ENCODE measurements at places on chromosomes 2 and 18.
A peak's percentile ranks its signal among the peaks of the same experiment; 100 is the strongest.

DNA sequence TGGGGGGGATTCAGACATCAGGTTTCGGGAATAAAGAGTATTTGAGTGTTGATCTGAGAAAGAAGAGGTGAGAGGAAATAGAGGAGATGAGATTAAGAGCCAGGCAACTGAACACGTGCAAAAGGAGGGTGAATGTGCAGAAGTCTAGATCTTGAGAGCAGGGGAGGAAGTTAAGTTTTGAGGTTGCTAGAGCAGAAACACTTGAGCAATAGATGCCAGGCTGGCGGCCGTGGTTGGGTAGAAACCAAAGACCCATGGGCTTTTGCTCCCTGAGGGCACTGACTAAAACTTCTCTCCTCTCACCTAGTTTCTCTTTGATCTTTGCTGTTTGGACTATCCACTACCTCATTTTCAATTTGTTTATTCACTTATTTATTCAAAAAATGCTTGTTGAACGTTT is 116.0 kb downstream of the CDC42EP3 start:
- DNase-seq = peak; percentile 42

GRCh38 chr2:85602476-85603234 is at the start of gene TMEM150A:
TMEM150A (minus strand) TSS chr2:85602698; CDS start chr2:85601948, 750 bp downstream.
- DNase-seq = peak; percentile 92

GRCh38 chr2:111665551-111666116 is 218.4 kb downstream of the ANAPC1 start:
- DNase-seq = no peak

DNA sequence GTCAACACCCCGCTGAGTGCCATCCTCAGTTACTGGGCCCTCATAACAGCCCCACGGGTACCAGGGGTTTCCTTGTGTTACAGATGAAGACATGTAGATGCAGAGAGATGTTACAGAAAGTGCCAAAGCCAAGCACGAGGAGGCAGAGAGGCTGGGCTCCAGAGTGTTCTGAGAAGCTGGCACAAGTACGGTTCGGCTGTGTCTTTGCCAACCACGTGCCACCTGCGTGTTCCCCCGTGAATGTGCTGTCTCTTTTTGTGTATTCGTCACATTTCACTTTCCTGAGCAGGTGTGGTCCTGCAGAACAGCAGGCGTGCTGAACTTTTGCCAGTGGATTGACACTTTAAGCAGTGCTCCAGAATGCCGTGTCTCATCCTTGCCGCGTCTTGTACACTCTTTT is 124.6 kb downstream of the NCK2 start:
- DNase-seq = no peak

- DNase-seq = no peak
Measured at GRCh38 chr18:64116571-64117175, 32.2 kb downstream of the LINC00305 start.

GRCh38 chr18:13455960-13456481 is 237.5 kb downstream of the LDLRAD4 start:
- no peak for DNase-seq

- DNase-seq = no peak
Measured at GRCh38 chr18:65752625-65753325, 2.0 kb downstream of the CDH7 start.

- DNase-seq = peak; percentile 95
Measured at GRCh38 chr18:24200494-24201290, 61.8 kb downstream of the CABYR start.

DNA sequence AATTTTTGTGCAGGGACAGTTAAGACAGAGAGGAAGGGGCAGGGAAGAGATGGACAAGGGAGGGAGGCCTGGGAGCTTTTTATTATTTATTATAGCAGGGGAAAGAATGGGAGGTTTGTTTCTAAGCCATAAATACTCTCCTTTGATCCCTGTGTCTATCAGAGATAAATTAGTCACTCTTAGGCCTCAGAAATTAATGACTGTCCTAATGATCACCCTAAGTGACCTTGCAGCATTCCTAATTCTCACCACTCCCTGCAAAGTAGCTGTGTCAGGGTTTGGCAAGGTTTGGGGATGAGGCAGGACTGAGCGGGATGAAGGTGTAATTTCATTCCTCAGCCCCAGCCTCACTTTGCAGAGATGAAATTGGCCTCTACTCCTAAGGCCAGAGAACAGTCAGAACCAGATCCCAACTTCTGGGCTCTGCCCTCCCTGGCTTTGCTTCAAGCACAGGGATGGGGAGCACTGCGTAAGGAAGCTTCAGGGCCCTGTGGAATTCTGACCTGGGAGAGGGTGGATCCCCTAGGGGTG is 95.0 kb downstream of the TMEM17 start:
- peak; percentile 40 for DNase-seq

DNA sequence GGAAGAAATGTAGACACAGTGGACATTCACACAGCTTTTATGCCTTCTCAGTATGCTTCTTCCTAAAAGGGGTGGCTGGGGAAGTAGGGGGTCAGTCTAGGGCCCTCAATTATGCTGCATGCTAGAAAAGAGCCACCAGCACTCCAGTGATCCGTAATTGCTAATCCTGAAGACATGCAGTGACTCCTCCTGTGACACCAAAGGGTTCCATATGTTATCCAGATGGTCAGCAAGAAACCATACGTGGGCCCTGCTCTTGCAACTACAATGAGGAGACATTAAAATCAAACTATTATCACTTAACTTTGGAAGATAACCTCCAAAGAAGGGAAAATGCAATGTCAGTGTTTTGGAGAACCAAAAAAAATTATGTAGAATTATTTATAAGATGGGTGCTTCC is 143.4 kb upstream of the LYPD1 start:
- DNase-seq = no peak

GRCh38 chr2:159600752-159601151 is 15.6 kb downstream of the BAZ2B start:
- no peak for DNase-seq

GRCh38 chr2:88885275-88885674 is 193.8 kb downstream of the RPIA start:
- no peak for DNase-seq

DNA sequence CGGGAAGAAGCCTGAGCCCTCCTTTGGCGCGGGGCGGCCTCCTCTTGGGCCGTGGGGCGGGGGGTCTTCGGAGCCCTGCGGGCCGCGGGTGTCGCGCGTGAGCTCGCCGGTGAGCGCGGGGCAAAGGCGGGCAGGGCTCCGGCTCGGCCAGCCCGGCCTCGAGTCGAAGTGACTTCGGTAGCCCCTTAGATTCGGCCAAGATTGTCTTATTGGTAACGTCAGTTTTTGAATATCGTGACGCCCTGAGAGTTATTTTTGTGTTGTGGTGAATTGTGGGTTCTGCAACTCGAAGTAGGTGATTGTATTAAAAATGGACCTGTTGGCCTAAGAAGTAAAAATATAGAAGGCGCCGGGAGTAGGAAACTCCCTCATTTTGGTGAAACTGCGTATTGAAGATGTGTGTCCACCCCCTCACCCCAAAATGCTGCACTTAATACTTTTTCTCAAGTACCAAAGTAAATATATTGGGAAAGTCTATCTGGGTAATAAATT is 669 bp downstream of the MARCHF7 start:
- peak; percentile 14 for DNase-seq

GRCh38 chr2:11998626-11999378 is 252.4 kb downstream of the LPIN1 start:
- DNase-seq = no peak

DNA sequence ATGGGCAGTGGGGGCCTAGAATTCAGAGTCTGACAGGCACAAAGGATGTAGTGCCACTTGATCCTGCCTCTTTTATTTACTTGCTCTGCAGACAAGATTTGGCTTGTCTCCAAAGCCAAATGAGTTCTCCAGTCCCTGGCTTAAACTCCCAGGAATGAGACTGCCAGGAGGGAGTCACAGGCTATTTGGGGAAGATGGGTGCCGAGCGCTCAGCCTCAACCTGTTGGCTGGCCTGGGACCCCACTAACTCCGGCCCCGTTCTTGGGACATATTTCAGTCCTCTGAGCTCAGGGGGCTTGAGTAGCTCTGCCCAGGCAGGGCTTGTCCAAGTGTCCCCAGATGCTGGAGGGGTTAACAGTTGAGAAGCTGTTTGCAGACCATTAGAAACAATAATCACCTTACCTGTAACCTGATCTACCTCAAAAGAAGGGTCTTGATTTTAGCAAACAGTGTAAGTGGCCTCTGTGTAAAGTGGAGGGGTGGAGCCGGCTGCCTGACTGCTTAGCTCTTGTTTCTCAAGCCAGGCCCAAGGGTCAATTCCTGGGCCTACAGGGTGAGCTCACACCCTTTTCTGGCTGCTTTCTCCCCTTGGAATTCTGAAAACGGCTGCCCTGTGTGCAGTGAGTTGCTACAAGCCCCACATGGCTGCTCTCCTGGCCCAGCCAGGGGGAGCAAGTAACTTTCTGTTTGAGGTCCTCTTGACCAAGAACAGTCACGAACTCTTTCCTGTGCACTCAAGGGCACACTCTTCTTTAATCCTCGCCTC is 27.1 kb upstream of the FZD5 start:
- no peak for DNase-seq

DNA sequence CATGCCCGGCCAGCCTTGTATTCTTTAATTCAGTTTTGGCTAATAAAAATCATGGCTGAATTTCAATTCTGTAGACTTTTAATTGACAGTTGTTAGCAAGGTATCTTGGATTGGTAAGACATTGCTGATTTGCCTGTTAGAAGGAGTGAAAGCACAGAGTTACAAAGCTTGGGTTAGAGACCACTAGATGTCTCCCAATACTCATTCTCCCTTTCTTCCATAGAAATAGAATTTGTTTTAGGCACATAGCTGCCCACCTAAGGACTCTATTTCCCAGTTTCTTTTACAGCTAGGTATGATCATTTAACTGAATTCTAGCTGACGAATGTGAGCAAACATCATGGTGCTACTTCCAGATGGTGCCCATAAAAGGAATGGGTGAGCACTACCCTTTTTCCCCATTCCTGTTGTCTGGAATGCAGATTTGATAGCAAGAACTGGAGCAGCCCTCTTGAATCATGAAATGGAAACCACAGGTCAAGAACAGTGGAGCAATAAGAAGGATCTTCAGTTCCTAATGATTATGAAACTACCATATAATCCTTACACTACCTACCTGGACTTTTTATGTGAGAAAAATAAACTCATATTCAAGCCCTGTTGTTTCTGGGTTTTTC is 17.5 kb downstream of the PECR start:
- no peak for DNase-seq

DNA sequence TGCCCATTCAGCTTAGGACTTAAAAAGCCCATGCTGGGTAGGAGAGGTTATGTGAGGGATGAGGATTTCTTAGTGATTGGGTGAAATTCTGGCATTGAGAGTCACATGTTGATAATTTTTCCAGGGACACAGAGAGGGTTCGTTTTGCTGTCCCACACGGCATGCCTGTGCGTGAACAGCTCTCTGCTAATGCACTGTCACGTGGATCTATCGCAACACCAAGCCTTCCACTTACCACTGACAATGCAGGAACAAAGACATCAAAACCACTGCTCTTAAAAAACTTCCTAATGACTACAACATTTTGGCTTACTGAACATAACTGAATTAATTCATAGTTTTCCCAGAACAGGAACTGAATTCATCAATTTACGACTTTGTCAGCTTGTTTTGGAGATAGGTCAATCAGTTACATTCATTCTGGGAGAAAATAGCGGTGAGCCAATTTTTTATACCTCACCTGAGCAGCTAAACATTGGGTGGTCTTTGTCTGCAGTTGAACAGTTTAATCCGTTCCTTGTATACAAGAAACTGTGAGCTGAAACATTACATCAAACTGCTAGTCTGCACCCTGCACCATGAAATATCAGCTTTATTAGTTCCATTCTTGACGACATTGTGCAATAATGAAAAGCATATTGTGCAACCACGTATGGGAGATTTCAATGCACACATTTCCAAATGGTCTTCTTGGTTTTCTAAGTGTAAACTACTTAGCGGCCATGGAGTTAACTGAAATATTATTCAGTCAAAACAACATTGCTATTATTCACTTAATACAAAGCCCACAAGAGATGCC is 127.1 kb downstream of the LPIN1 start:
- no peak for DNase-seq

- no peak for DNase-seq
Measured at GRCh38 chr2:9085353-9085752, 81.9 kb upstream of the MBOAT2 start.

DNA sequence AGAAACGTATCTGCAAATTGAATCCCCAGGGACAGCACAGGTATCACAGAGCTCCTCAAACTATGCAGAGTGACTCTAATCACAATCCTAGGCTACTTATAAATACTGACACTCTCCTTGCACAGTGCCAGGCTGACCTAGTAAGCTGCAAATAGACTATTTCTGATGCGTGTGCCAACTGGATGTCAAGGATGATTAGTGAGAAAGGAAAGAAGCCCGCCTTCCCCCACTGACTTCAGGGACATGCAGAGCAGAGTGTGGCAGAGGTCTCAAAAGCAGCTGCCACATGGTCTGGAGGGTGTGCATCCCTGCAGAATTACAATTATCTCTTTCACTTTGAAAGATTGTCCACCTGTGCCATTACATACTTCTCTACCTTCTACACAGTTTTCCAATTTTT is 235.6 kb downstream of the CPS1 start:
- DNase-seq = peak; percentile 17

DNA sequence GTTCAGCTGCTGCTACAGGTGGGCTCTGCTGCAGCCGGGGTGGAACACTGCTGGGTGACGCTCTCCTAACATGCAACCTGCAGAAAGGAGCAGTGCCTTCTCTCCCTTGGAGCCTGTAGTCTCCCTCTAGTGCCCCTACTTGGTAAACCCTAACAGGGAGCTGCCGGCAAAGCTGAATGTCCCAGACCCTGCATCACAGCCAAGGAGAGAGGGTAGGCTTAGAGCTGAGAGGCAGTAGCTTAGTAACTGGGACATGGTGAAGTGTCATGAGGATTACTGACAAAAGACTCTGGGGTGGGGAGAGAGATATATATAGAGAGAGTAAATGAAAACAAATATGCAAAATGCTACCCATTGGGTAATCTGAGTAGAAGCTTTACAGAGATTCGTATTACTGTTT is 9.9 kb downstream of the NCAPH start:
- DNase-seq = no peak

DNA sequence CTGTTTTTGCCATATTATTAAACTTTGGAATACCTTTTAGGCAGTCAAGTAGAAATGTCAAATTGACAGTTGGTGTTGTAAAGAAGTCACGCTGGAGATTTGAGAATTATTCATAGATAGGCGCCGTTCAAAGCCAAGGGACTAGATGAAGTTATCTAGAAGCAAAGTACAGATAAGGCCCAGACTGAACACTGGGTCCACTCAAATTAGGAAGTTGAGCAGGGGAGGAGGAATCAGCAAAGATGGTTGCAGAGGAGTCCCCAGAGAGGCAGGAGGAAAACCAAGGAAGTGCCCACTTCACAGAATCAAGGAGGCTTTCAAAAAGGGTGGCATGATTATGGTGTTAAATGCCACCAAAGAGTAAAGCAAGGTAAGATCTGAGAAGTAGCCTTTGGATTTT is 9.6 kb upstream of the ALS2 start:
- DNase-seq = no peak

- no peak for DNase-seq
Measured at GRCh38 chr18:63879709-63880108, 7.8 kb upstream of the SERPINB2 start.

All from pons (tissue), 1 donor.